ENCODE measurements at places on chromosomes 11 and 22.

DNA sequence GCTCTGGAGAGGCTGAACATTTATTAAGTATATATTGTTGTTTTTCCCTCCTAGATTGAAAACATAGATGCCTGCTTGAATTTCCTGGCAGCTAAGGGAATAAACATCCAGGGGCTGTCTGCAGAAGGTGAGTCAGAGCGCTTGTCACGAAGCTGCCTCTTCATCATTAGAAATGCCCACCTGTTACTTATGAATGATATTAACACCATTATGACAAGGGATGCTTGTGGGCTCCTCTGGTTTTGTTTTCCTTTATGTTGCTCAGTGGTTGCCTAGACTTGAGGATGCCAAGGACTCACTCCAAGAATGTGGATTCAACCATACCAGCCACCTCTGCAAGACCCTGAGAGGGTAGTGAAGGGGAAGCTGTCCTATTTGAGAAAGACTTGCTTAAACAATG lies 156.2 kb downstream of the NAV2 start:
- DNase-seq = no peak

DNA sequence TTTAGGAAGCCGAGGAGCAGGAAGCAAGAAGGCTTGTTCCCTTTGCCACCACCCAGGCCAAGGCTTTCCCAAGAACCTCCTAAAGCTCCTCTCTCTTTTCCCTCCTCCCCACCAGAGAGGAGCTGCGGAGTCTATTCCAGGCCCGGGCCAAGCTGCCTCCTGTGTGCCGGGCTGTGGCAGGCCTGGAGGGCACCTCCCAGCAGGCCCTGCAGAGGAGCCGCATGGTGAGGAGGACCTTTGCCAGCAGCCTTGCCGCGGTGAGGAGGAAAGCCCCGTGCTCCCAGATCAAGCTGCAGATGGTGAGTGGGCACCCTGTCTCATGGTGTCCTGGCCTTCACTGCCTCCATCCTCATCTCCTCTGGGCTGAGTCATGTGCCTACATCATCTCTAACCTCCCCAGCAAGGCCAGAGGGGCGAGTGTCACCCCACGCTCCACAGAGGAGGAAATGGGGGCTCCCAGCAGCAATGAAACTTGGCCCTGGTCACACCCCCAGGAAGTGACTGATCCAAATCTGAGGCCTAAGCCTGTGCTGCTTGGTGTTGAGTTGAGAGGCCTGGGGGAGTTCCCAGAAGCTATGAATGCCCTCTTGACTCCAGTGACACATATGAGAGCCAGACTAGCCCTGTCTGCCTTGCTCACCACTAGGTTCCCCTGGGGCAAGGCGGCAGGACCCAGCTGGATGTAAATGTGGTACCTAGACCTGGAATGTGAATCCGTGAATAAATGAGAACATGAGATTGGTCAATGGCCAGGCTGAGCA lies 104.2 kb downstream of the MYO18B start:
- DNase-seq = no peak

- DNase-seq = no peak
Measured at GRCh38 chr22:33018232-33018864, 39.8 kb downstream of the SYN3 start.

GRCh38 chr11:36010010-36010740 lies 66.3 kb downstream of the LDLRAD3 start:
- DNase-seq = no peak

GRCh38 chr22:28207281-28208030 lies 288.4 kb upstream of the PITPNB start:
- no peak for DNase-seq

DNA sequence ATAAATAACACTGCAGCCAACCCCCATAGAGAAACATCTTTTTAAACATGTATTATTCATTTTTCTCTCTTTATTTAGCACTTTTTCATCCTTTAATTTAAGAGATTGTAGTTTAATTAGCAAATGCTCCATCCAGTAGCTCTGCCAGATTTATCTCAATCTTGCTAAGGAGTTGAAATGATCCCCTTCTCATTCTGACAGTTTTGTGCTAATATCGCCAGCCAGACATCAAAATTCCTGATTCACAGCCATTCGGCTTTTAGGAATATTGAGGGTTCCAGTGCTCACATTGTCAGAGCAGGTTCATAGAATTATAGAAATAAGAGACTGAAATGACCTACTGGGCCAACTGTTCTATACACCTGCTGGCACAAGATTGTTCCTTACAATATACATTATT lies 77.8 kb downstream of the CASP12 start:
- DNase-seq = no peak

DNA sequence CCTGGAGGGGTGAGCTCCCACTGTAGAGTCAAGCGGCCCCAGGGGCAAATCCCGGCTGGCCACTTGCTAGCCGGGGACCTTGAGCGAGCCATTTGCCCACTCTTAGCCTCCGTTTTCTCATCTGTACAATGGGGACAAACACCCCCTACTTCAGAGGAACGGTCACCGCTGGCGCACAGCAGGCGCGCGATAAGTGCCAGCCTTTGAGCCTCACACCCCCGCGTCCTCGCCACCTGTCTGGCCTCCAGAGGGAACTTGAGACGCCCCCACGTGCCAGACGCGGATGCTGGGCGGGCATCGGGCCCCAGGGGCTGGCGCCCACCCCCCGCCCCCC lies 72.6 kb upstream of the TCF20 start:
- DNase-seq = peak; percentile 53

DNA sequence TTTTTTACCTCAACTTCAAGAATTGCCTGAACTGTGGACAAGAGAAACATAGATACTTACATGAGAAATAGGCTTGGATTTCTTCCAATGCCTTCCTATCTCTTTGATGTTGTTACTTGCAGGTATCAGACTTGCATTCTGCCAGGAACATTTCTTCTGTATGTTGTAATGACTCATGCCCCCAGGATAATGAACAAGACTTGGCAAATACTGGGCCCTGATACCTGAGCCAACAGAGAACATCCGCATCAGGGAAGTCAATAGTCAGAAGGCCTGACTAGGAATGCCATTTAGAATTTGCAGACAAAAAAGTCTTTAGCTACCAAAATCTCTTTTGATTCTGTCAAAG lies 273.7 kb upstream of the KIRREL3 start:
- no peak for DNase-seq

DNA sequence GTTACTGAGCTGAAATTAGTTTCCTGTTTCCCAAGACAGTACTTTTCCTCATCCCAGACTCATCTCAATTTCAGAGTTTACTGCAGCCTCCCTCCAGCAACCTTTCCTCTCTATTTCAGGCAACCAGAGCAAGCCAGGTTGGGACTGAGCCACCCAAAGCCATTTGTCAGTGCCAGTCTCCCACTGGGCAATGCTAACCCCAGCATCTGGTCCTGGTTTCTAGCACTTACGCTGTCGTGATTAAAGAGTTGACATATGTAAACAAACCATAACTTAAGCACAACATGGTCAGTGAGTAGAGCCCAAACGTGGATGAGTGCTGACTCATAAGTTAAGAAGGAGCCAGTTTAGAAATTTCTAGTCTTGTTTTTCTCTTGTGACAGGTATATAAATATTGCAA lies 119.6 kb upstream of the BLID start:
- peak; percentile 79 for DNase-seq

DNA sequence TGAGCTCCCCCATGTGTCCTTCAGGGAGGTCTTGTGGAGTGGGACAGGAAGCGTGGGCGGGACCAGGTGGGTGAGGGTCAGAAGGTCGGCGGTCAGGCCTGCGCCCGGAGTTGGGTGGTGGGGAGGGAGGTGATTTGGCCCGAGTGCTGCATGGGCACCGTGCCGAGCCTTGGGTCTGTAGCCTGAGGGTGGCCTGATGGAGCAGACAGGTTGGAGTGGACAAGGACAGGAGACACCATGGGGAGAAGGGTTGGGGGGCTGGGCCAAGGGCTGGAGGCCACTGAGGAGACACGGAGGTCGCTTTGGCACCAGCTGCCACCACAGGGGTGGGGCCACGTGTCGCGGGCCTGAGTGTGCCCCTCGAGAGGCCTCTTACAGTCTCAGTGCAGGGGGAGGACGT lies 53.1 kb downstream of the AP2A2 start:
- DNase-seq = no peak

- DNase-seq = no peak
Measured at GRCh38 chr22:50626850-50627641, 906 bp downstream of the ARSA start.

DNA sequence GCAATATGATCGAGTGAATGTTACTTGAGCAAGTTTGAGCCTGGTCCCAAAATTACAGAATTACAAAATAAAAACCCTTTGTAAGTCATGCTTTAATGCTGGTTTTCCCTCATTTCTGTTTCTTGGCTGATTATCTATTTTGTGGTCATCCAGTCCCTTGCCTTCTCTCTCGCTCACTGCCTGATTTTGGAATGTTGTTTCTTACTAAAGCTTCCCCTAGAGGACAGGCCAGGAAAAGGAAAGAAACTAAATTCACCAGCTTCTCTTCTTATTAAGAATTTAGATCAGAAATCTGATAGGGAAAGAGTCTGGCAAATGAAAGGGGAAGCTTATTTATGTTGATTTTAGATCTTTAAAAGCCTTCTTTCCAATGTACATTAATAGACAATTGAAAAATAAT lies 16.6 kb upstream of the BDNF start:
- DNase-seq = no peak

GRCh38 chr11:106288057-106288456 lies 210.6 kb downstream of the AASDHPPT start:
- no peak for DNase-seq

GRCh38 chr11:65403607-65404121 lies 17.2 kb downstream of the FRMD8 start:
- DNase-seq = no peak

DNA sequence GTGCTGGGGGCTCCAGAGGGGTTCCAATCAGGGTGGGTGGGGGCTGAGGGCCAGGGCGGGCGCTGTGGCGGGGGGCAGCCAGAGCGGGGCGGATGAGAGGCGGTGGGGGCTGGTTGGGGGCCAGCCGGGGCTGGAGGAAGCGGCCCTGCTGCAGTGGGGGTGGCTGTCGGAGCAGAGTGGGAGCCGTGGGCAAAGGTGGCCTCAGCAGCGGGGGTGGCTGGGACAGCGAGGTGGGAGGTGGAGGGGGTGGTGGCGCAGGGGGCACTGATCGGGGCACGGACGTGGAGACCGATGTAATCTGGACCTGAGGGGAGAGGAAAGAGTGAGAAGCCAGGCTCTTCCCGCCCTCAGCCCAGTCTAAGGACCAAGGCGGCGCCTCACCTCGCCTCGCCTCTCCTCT lies 5.1 kb downstream of the RCOR2 start:
- no peak for DNase-seq

DNA sequence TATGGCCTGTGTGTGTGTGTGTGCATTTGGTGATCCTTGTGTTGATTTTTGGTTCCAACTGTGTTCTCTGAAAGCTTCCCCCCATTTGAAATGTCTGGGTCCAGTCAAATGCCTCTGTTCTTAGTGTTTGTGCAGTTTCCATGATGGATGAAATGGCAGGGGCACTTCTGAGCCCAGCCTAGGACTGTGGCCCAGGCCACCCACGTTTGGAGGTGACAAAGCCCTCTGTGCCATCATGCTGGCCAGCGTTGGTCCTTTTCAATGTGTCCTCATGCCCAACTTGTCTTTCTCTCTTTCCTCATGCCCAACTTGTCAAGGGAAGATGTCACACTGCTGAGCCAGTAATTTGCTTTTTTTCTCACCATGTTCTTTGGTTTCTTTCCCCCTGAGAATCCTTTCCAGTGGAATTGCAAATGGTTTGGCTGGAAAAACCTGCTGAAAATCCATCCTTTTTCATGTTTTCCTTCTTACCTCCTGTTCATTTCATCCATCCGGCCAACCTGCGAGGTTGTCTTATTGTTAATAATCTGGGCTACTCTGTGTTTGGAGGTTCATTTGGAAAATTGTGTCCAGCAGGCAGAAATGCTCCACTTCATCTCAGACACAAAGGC lies 113.7 kb upstream of the NAV2 start:
- DNase-seq = no peak

DNA sequence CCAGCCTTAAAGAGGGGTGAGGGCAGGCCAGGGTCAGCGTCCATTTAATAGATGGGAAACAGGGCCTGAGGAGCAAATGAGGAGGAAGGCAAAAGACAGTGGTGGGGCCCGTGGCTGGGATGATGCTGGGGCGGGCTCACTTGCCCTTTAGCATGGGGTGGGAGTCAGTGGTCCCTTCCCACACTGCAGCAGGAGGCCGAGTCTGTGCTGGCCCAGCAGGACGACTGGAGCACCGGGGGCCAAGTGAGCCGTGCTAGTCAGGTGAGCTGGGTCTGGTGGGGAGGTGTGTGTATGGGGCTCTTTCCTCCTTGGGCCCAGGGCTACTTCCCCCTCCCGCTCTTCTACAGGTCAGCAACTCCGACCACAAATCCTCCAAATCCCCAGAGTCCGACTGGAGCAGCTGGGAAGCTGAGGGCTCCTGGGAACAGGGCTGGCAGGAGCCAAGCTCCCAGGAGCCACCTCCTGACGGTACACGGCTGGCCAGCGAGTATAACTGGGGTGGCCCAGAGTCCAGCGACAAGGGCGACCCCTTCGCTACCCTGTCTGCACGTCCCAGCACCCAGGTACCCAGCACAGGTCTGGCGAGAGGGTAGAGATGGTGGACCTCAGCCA lies 12.8 kb downstream of the SCYL1 start:
- DNase-seq = no peak

GRCh38 chr22:47356511-47357011 lies 594.1 kb downstream of the TBC1D22A start:
- DNase-seq = no peak

GRCh38 chr11:75056814-75057213 lies 39.9 kb downstream of the OR2AT4 start:
- no peak for DNase-seq

GRCh38 chr11:9231848-9232177 lies 33.3 kb downstream of the DENND5A start:
- DNase-seq = no peak

DNA sequence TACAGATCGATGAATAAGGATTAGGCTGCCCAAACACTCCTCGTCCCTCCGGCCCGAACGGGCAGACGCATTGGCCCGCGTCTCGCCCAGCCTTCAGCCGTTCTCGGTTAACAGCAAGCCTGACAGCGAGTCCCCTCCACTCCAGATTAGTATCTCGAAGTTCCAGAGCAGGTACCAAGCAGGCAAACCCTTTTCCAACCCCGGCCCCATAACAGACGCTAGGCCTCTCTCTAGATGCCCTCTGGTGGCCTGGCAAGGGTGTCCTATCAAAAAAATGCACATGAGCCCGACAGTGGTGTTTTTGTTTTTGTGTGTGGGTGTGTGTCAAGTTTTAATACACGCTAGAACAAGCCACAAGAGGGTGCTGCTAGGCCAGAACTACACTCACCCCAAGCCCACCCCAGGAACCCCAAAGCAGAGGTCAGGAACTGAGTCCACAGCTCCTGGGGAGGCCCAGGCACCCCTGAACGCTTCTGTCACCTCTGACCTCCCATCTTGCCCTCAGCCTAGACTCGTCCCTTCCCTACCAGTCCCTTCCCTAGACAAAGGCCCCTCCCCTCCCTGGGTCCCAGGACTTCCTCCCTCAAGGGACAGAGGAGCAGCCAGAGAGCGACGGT lies 658 bp upstream of the ARFGAP2 start:
- peak; percentile 77 for DNase-seq

DNA sequence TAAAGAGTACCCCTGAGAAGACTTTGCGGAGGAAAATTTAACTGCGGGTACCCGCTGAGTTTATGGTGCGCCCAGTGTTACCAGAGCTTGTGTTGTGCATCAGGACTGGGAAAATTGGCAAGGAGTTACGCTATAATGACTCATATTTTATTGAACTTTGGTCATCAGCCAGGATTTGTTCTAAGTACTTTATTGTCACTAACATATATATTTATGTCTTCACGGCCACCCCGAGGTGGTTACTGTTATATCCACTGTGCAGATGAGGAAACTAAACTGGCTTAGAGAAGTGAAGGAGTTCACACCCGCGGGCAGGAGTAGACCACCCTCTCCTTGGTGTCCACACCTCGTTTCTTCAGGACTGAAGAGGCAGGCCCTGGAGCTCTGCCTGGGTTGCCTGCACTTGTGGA lies 667 bp downstream of the ACCS start:
- peak; percentile 30 for DNase-seq

Measured in NCI-H2081 (cell line).